H4 (cell line): ENCODE measurements at places on chromosomes 5 and 9. TPM values are rescaled to one million over a fixed set of nuclear protein-coding genes. Genes with fewer than 3 reads are reported as not detected.

- peak; percentile 49 for DNase-seq
These were observed 35.9 kb downstream of the TGFBR1 start for GRCh38 chr9:99140685-99141314.

Gene BTNL3
- not detected in 2 replicates for total RNA-seq

GRCh38 chr5:16737209-16737608 lies 120.4 kb upstream of the RETREG1 start:
- no peak for DNase-seq

Gene SH3RF2
- 1.6 and 3.0 TPM in 2 replicates for total RNA-seq

GRCh38 chr5:168985454-168985853 lies 315.5 kb downstream of the SLIT3 start:
- no peak for DNase-seq

DNA sequence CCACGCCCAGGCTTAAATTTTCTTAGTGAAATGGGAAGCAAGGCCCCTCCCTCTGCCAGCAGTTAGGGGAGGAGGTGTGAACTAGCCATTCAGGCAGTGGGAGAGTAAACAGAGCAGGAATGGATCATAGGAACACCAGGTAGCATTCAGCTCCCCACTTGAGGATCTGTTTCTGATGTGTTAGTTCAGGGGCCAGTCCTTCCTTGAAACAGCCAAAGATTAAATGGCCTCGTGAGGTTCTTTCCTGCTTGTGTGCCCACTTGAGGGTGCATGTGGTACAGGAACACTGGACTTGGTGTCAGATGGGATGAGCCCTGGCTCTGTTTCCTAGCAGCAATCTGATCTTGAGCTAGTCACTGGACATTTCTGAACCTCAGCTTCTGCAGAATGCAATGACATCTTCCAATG lies 21.2 kb downstream of the FAXDC2 start:
- no peak for DNase-seq

DNA sequence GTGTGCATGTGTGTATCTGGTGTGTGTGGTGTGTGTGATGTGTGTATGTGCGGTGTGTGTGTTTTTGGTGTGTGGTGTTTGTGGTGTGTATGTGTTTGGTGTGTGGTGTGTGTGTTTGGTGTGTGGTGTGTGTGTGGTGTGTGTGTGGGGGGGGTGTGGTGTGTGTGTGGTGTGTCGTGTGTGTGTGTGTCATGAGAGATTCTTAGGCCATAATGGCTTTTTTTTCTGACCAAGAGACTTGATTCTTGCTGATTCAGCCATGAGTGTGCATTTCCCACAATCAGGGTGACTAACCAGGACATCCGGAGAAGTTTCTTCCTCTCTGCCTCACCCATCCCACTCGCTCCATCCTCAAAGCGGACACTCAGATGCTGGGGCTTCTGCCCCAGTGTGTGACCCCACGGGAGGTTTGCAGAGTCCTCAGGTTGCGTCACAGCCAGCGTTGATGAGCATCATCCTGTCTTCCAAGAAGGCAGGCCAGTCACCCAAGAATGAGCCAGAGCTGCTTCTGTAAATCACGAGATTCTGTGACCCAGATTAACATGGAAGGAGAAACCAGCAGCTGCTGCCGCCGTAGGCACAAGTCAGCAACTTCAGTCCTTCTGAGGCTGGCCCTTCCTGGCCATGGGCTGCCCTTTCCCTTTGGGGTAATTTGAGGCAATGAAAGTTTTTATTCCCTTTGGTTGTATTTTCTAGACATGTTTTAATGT lies 12.5 kb upstream of the CTSL start:
- peak; percentile 95 for DNase-seq

Gene ATP10B
- total RNA-seq: 0.35 TPM in 1 of 2 replicates, not detected in the other

DNA sequence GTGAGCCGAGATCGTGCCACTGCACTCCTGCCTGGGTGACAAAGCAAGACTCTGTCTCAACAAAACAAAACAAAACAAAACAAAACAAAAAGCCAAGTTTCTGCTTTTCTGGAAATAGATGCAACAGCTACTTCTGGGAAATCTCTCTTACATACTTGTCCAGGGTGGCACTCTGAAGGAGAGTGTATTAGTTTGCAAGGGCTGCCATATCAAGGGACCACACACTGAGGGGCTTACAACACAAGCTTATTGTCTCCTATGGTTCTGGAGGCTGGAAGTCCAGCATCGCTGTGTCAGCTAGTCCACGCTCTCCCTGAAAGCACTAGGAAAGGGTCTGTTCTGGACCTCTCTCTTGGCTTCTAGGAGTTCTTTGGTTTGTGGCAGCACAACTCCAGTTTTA lies 277.9 kb upstream of the WWC1 start:
- DNase-seq: no peak

Gene CDK5RAP2
- total RNA-seq: 18.6 and 24.2 TPM in 2 replicates

GRCh38 chr5:58759745-58760144 lies 176.9 kb downstream of the RAB3C start:
- DNase-seq: peak; percentile 9

DNA sequence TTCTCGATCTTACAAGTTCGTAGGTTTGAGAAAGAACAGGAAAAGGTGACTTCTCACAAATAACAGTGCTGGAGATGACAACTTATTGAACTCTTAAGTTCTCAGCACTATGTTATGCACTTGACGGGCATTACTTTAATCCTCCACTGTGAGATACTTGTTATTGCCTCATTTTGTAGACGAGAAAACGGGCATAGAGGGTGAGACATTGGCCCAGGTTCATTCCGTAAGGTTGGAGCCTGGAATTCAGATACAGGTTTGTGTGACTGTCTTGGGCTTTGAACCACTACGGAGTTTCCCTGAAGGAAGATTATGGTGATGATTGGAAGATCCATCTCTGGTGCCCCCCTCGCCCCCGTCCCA lies 657 bp downstream of the MAT2B start:
- DNase-seq: no peak

GRCh38 chr9:35978792-35979191 lies 20.8 kb upstream of the OR2S2 start:
- DNase-seq: no peak

Gene GFI1B
- total RNA-seq: 0.10 TPM in 1 of 2 replicates, not detected in the other

DNA sequence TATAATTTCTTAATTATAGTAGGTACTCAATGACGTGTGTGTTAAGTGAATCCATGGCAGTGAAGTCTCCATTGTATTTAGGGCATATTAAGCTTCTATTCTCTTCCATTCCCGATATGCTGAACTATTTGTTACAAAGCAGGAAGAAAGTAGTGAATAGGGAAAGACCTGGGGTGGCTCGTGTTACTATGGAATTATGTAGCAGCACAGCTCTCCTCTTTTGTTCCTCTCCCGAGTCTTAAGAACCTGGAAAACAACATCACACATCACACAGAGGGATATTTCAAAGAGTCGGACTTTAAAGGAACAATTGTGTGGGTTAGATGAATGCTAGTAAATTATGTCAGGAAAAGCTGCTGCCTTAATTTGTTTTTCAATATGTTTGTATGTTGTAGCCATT lies 131.8 kb downstream of the PCSK5 start:
- no peak for DNase-seq

GRCh38 chr9:104143550-104143910 lies 49.4 kb downstream of the SMC2 start:
- no peak for DNase-seq

- no peak for DNase-seq
These were observed 410.3 kb upstream of the RGMB start for GRCh38 chr5:98363157-98363556.

- DNase-seq: no peak
These were observed 224.8 kb downstream of the ENC1 start for GRCh38 chr5:74415695-74416102.

DNA sequence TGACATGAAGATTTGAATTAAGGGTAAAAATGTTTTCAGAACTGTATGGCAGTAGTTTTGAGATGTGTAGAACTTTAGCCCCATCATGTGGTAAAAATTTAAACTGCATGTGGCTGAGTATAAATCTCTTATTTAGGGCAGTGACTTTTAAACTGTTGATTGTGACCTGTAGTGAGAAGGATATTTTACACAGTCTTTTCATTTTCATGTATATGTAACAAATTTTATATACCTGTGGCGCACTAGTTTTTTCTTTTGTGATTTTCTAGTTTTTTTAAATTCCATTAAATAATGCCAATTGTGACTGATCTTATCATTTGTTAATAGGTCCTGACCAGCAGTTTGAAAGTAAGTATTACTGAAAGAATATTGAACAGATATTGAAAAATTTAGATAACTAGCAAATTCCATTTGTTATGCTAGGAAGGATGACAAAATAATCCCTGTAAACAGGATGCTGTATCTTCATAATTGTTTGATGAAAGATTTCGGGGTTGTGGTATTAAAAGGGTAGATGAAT lies 47.2 kb downstream of the GPBP1 start:
- DNase-seq: peak; percentile 11

GRCh38 chr5:82591021-82591515 lies 312.9 kb upstream of the RPS23 start:
- no peak for DNase-seq

GRCh38 chr9:13034694-13035002 lies 244.8 kb downstream of the MPDZ start:
- no peak for DNase-seq

DNA sequence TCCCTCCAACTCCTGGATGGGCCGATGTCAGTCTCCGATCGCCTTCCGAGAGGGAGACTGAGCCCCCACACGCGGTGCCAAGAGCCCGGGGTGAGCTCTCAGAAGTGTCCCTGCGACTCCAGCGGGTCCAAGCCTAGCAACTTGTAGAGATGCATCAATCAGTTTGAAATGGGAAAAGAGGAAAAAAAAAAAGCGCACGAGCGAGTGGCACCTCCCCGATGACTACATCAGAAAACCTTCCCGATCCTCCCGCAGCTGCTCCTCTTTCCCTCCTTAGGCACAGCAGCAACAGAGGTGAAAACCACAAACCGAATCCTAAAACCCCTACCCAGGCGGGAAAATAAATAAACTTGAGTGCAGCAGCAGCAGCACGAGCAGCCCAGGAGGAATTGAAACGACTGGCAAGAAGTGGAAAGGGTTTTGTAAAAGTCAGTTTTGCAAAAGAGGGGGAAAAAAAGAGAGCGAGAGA lies 1.0 kb upstream of the EFNA5 start:
- DNase-seq: peak; percentile 88

DNA sequence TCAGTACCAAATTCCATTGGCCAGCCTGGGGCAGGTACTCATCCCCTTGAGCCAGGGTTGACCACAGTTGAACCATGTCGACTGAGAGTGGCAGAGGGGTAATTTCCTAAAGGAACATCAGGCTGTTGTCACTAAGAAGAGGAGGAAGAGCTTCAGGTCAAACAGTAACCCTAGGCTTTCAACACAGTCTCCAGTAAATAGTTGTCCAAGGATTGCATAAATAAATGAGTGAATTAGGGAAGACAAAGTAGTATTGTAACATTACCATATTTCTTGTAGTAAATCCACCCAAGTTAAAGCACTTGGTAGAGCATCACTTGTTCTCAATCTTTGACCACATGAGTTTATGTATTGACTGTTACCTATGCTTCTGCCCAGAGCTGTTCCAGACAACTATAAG lies 7.4 kb downstream of the PSAT1 start:
- no peak for DNase-seq

Gene SLCO6A1
- total RNA-seq: not detected in 2 replicates

DNA sequence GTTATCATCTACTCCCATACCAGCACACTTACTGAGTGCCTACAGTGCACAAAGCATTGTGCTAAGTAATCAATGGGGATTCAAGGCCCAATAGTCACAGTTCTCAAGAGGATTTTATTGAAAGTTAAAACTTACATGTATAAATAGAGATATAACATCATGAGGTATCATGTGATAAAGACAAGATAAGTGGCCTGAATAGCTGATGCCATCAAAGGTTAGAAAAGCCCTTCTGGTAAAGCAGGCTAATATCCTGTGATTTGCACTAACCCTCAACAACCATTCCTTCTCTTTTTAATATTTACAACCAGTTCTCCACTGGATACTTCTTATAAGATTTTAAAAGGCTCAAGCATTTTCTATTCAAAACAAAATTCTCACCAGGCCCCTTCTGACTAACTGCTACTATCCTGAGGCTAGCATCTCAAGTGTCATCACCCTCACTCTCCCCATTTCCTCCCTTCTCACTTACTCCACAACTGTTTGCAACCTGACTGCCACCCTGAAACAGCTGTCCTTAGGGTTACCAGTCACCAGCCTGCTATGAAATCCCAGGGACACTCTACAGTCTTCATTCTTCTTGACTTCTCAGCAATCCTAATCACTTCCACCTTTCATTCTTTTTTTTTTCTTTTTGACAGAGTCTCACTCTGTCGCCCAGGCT lies 377.9 kb downstream of the ENC1 start:
- DNase-seq: no peak

Gene BICD2
- total RNA-seq: 18.3 and 24.3 TPM in 2 replicates

Gene ENTR1
- total RNA-seq: 36.5 and 51.3 TPM in 2 replicates

GRCh38 chr5:11642438-11642837 lies 261.8 kb downstream of the CTNND2 start:
- no peak for DNase-seq

GRCh38 chr5:127856292-127856691 lies 153.1 kb downstream of the CCDC192 start:
- DNase-seq: no peak

- no peak for DNase-seq
These were observed 422.7 kb upstream of the GRAMD2B start for GRCh38 chr5:126000507-126000906.

GRCh38 chr9:10079284-10079964 lies 533.4 kb downstream of the PTPRD start:
- DNase-seq: no peak

Gene PCDHA13
- 0.41 and 0.50 TPM in 2 replicates for total RNA-seq

DNA sequence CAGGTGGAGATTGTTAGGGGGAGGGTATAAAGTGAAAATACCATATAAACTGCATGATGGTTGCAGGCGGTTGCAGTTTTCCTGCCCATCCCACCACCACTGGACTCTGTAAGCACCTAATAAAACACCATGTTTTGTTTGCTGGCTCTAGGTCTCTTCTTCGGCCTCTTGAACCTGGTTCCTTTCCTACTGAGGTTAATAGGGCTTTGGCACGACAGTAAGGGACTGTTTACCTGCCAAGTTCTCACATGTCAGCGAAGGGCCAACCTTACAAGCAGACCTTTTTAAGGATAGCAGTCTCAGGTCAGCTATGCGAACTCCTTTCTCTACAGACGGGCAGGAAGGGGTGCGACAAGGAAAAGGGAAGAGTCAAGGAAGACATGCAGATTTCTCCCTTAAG lies 3.4 kb upstream of the RFESD start:
- no peak for DNase-seq

GRCh38 chr9:106218427-106218826 lies 524.1 kb downstream of the TMEM38B start:
- DNase-seq: no peak

Gene ZNF454
- total RNA-seq: 0.72 TPM in 1 of 2 replicates, not detected in the other
